ENCODE measurements at places on chromosomes 12 and 14.

DNA sequence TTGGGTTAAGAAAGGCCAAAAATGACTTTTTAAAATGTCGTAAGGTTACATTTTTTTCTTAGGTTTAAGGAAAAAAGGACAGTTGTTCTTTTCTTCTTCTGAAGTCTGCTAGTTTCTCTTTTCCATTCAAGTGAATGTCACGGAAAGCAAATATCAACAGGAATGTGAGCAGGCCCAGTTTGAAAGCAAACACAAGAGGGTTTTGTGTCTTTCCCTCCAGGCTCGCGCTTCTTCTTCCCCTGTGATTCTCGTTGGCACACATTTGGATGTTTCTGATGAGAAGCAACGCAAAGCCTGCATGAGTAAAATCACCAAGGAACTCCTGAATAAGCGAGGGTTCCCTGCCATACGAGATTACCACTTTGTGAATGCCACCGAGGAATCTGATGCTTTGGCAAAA lies 85.4 kb downstream of the LRRK2 start:
- no peak for DNase-seq

- peak; percentile 88 for DNase-seq
Measured at GRCh38 chr12:12032851-12033797, 37.6 kb upstream of the BCL2L14 start.

DNA sequence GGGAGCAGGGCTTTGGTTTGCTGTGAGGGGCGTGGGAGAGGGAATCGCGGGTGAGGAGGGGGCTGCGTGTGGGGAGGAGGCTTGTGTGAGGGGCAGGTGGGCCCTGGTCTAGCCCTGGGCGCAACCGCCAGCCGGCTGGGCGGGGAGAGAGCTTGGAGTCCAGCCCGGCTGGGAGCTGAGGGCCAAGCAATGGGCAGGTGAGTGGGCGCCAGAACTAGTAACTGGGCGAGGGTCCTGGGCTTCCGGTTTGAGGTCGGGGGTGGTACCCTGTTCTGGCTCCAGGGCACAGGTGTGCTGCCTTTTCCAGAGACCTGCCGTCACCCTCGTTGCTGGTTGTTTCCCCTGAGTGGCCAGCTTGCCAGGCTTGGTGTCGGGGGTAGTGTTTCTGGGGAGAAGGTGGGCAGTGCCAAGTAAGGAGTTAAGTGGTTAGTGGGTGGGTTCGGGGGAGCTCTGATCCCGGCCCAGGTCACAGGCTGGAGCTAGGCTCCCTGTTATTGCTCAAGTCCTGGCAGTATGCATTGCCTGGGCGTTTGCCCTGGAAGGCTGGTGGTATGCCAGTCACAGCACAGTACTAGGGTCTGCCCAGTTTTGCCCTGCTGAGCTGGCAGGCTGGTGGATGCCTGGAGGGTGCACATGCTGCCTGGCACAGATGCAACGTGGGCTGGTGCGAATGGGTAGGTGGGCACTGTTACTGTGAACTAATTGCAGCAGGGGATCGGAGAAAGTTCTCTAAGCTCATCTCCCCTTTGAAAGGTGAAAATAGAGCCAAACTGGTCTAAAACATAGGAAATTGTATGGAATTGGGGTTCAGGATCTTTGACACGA lies 683 bp downstream of the CIPC start:
- no peak for DNase-seq

DNA sequence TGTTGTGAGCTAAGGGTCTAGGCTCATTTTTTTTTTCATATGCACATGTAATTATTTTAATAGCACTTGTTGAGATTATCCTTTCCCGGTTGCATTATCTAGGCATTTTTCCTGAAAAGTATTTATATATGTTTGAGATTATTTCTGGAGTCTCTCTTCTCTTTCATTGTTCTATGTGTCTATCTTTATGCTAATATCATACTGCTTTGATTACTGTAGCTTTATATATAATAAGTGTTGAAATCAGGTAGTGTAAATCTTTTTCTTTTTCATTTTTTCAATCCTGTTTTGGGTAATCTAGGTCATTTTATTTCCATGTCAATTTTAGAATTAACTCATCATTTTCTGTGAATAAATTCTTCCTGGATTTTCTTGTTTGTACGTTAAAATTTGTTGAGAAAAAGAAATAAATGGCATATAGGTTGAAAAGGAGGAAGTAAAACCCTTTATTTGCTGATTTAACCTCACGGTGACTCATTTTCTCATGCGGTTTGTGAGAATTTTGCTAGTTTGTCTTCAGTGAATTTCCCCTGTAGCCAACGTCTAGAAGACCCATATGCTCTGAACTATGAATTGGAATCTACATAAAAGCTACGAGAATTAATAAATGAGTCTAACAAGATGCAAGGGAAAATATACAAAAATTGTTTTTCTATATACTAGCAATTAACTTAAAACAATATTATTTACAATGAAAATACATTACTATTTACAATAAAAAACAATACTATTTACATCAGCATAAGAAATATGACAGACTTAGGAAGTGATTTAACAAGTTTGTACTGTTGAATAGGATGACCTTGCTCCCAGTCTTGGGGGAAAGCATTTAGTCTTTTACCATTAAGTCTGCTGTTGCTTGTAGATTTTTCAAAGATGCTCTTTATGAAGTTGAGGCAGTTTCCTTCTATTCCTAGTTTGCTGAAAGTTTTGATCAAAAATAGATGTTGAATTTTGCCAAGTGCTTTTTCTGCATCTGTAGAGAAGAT lies 105.0 kb downstream of the SNAPC1 start:
- peak; percentile 25 for DNase-seq

- peak; percentile 36 for DNase-seq
Measured at GRCh38 chr14:36661506-36662257, at the start of gene PAX9. Gene PAX9, plus strand, starts transcription at chr14:36661860. Its CDS starts 230 bp downstream, at chr14:36662090.

- no peak for DNase-seq
Measured at GRCh38 chr12:49819786-49820185, 8.4 kb downstream of the NCKAP5L start.

- peak; percentile 57 for DNase-seq
Measured at GRCh38 chr14:65243766-65244442, 141.6 kb upstream of the MAX start.

DNA sequence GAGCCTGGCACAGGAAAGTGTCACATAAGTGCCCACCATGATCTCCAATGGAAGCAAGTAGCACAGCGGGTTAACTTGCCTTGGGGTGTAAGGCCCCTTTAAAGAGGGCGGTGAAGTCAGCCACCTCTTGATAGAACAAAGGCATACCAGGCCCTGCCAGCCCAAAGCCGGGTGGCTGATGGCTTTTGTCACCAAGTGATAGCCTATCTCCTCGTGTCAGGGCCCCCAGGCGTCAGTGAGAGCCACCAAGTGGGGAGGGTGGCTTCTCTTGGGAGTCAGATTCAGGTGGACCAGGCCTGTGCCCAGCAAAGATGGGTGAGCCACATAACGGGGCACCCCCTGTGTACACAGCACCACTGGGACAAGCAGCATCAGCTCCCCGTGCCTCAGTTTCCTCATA lies 8.3 kb upstream of the MYL2 start:
- DNase-seq: no peak

DNA sequence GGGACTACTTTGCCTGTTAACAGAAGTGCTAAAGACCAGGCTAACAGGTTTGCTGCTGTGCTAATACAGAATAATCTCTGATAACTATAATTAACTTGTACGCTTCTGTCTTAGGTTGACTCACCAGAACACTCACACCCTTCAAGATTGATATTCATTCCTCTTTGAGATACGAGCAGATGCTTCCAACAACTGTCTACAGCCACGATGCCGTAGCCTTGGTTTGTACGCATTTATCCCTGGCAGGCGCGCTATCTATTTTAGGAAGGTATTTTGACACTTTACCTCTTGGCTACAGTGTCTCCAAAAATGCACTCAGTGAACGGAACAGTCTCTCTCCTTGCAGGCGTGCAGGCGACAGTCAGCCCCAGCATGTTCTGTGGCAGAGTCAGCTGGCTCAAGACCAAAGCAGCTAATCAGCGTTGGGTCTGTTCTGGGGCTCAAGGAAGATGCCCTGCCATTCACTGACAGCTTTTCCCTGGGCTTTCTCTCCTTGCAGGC lies 146.4 kb upstream of the PRICKLE1 start:
- DNase-seq: no peak

DNA sequence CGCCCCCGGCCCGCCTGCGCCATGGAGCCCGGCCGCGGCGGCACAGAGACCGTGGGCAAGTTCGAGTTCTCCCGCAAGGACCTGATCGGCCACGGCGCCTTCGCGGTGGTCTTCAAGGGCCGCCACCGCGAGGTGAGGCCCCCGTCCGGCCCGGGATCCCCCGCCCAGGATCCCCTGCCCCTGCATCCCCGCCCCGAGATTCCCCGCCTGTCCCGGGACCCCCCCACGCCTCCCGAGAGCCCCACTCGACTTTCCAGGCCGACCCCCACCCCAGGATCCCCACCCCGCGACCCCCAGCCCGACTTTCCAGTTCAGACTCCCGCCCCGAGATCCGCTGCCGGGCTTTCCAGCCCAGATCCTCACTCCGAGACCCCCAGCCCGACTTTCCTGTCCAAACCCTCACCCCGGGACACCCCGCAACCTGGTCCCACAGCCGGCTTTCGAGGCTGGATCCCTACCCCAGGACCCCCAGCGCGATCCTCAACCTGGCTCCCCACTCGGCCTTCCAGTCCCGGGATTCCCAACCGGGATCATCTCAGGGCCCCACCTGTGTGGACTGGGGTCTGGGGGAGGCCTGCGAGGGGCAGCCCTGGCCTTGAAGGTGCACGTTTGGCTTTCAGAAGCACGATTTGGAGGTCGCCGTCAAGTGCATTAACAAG lies 688 bp downstream of the ULK1 start:
- DNase-seq: peak; percentile 22

GRCh38 chr14:75865531-75865930 lies 116.3 kb downstream of the TGFB3 start:
- no peak for DNase-seq

DNA sequence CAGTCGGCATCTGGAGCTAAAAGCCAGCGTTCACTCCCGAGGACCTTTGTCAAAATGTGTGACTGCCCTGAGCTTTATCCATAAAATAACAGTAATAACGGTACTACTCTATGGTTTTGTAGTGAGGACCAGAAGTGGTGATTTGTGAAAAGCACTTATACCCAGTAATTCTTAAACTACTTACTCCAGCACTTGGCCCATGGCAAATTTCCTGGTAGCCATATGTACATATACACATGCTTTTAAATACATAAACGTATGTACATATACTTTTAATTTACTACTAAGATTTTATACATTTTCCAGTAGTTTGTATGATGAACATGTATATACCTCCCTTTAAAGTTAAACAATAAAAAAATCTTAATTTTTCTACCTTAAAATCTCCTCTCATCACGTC lies 163.8 kb upstream of the TMEM132C start:
- no peak for DNase-seq

DNA sequence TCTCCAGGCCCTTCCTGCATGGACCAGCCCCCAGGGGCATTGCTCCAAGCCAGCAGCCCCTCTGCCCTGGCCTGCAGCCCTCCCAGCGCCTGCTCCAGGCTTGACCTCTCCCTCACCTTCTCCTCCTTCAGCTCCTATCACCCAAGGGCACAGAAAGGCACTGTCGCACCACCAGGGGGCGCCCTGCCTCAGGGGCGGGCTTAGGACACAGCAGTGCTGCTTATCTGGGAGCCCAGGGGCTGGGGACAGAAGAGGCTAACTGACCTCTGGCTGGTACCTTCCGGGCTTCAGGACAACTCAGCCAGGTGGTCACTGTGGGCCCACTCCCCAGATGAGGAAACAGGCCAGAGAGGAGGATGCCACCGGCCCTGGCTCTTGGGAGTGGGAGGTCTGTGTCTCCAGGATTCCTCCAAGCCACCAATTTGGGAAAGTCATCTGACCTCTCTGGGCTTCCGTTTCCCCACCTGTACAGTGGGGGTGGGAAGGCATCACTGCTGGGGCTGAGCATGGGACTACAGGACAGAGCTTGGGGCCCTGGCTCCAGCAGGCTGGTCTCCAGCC lies 25.3 kb upstream of the GPR132 start:
- peak; percentile 70 for DNase-seq
